ENCODE measurements at places on chromosomes 3 and 15. TPM values are rescaled to one million over a fixed set of nuclear protein-coding genes. Genes with fewer than 3 reads are reported as not detected.

The KIF15 gene
- total RNA-seq = 1.1 TPM

The POTEB2 gene
- total RNA-seq = not detected

DNA sequence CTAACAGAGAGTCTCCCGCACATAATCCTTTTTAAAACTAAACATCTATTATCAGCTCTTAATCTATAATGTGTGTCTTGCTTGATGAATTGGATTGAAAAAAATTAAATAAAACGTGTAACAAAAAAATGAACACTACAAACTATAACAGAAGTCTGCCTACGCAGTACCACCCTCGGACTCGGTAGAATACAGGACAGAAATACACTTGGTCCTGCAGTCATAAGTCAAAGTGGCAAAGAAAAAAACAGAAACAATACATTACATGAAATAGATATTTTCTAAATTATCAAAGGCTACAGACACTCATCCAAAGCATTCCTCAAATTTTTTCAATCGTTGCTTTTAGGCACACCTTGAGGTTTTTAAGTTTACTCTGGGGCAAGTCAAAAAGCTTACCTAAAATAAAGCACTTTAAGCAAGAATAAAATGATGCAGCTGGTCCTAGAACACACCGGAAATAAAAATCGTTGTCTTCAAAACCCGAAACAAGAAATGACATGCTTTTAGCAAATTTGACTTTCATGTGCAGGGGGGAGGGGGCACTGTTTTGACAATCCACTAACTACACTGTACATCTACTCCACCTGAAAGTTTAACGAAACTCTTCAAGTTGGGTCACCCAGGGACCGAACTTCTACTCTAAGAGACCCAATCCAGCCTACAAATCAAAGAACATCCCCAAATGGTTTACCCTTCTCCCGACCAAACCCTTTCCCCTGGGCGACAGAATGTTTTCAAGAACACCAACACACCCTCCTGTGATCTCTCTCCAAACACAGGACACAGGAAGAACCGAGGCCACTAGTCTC lies 1.3 kb downstream of the ADAM10 start:
- DNase-seq = no peak

GRCh38 chr15:76335307-76336253 lies 993 bp upstream of the ISL2 start:
- no peak for DNase-seq

The CRTAP gene
- total RNA-seq = 535 TPM
